ENCODE measurements at places on chromosomes 13 and 19.
A peak's percentile ranks its signal among the peaks of the same experiment; 100 is the strongest.

- DNase-seq, result no peak
Measured at GRCh38 chr19:33499671-33500506, 21.7 kb downstream of the PEPD start.

- DNase-seq, result no peak
Measured at GRCh38 chr13:22487932-22488331, 692.8 kb upstream of the SGCG start.

DNA sequence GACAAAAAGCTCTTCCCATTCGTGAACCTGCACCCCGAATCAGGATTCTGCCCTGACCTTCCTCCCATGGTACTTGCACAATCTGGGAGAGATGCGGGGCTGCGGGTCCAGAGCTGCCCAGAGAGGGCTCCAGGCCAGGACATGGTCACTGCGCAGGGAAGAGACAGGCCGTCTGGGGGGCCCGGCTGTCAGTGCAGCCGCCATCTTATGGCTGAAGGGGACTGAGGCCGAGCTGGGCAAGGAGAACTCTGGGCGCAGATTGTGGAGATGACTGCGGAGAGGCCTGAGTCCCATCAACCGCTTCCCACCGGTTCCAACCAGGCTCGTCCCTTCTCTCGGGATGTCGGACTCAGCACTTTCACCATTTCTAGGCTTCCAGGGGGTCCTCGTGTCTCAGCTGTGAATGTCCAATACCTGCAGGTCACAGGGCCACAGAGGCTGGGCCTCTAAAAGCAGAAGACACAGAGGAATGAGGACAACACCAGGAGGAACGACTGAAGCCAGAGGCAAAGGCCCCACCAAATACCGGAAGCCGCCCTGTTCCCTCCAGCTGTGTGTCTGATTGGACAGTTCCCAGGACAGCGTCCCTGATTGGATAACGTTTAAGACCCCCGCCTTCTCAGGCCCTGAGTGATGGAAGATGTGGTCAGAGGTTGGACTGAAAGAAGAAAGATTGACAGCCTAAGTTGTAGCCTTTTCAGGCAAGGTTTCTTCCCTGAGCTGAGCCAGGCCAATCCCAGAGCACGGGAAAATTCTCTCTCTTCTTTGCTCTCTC, 117.1 kb upstream of the ZNF91 start:
- DNase-seq, result no peak

DNA sequence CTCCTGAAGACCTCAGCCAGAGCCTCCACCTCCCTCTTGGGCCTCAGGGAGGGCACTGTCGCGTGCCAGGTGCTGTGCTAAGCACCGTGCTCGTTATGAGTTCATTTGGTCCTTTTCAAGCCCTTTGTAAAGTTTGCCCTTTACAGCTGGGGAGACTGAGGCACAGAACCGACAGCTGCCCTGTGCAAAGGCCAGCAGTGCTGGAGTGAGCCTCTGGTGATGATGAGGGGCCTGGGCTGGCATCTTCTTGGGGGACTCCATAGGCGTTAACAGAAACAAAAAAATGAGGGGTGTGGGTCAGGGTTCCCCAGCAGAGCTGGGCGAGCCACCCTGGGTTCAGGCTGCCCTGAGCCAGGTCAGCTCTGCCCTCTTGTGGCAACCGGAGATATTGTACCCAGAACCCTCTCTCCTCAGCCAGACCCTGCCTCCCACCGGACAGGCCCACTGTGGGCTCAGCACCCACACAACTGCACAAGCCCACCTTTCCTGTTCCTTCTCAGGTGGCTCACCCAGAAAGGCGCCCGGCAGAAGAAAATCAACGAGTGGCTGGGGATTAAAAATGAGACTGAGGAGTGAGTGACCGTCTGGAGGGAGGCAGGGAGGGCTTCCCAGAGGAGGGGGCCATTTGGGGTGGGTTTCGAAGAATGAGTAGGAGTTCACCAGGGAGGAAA, 5.5 kb upstream of the IFI30 start:
- DNase-seq, result no peak

DNA sequence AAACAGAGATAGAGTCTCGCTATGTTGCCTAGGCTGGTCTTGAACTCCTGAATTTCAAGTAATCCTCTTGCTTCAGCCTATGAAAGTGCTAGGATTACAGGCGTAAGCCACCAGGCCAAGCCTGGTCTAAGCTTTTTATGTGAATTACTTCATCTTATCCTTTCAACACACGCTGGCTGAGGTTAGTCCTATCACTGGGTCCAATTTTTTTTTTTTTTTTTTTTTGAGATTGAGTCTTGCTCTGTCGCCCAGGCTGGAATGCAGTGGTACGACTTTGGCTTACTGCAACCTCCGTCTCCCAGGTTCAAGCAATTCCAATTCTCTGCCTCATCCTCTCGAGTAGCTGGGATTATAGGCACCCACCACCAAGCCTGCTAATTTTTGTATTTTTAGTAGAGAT, 10.4 kb downstream of the MYO1F start:
- DNase-seq, result no peak

- DNase-seq, result peak; percentile 74
Measured at GRCh38 chr13:48492096-48492440, 40.8 kb downstream of the RCBTB2 start.

GRCh38 chr13:48273346-48273745, 30.2 kb upstream of the RB1 start:
- no peak for DNase-seq

- DNase-seq, result no peak
Measured at GRCh38 chr19:50415661-50416033, 3.1 kb upstream of the SPIB start.

GRCh38 chr19:3513229-3514140, 7.4 kb downstream of the FZR1 start:
- no peak for DNase-seq

- DNase-seq, result no peak
Measured at GRCh38 chr13:44368062-44368591, 5.5 kb upstream of the SERP2 start.

GRCh38 chr13:82747291-82747690, 1135.0 kb downstream of the SLITRK1 start:
- no peak for DNase-seq

GRCh38 chr19:12703046-12703445, 6.6 kb upstream of the FBXW9 start:
- DNase-seq, result peak; percentile 83

DNA sequence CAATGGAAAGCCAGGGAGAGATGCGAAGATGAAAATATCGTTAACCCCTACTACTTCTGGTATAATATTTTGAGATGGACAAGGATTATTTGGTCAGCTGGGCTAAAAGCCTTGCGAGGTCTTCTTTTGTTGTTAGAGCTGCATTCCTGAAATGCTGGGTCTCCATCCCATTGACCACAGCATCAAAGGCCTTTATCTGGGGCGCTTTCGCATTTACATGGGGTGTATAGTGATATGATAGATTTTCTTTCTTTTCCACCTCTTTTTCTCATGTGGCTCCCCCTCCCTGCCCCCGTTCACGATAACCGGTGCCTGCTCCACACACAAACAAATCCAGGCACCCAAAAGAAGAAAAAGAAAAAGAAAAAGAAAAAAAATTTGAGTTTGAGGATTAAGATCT, 77.5 kb downstream of the ZNF536 start:
- no peak for DNase-seq

DNA sequence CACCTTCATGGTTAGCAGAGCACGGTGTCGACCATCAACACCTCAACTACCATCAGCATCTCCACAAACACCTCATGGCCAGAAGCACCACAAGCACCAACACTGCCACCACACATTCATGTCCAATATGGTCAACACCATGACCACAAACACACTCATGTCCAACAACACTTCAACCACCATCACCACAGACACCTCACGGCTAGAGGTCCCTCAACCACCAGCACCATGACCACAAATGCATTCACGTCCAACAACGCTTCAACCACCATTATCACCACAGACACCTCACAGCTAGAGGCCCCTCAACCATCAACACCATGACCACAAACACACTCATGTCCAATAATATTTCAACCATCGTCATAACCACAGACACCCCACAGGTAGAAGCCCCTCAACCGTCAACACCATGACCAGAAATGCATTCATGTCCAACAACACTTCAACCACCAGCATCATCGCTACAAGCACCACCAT, 10.2 kb downstream of the TRAPPC5 start:
- no peak for DNase-seq

GRCh38 chr13:36666477-36667229, 7.2 kb upstream of the SERTM1 start:
- DNase-seq, result no peak

DNA sequence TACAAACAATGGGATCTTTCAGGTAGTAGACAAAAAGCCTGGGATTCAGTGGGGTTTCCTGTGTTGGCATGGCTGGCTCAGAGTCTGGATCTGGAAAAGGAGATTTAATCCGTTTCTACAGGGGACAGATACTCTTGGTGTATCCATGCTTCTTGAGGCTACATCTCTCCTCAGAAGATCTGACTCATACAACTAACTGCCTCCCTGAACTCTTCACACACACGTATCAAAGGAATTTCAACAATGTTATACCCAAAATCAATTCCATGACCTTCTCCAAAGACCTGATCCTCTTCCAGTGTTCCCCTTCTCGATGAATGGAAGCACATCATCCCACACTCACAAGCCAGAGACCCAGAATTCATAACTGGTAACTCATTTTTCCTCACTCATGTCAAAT, 435.3 kb upstream of the NBEA start:
- DNase-seq, result no peak

GRCh38 chr13:94298346-94298745, 181.1 kb downstream of the DCT start:
- no peak for DNase-seq

- no peak for DNase-seq
Measured at GRCh38 chr13:45630791-45631190, 15.3 kb upstream of the ERICH6B start.

DNA sequence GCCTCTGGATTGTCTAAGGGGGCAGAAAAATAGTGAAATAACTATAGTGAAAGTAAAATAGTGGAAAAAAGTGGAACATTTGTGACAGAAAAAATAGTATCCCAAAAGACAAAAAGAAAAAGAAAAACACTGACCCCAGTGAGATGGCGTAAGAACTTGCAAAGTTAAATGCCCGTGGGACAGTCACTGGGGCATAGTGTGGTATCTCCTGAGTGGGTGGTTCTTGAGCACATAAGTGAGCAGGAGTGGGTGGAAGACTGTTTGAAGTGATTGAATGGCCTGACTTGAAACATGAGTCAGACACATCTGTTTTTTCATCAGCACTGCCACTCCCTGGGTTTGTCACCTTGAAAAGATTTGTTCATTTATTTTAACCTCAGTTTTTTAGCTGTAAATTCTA, 2.5 kb downstream of the ZNF430 start:
- no peak for DNase-seq

All from Jurkat, Clone E6-1 (cell line).